ENCODE measurements at places on chromosomes 7 and 10.

GRCh38 chr10:15211464-15211979 is 43.0 kb upstream of the NMT2 start:
- no peak for DNase-seq

- DNase-seq: peak; percentile 3
These were observed 45.7 kb downstream of the ZNF138 start for GRCh38 chr7:64839910-64840309.

GRCh38 chr7:23426876-23427275 is 43.4 kb downstream of the IGF2BP3 start:
- DNase-seq: no peak

DNA sequence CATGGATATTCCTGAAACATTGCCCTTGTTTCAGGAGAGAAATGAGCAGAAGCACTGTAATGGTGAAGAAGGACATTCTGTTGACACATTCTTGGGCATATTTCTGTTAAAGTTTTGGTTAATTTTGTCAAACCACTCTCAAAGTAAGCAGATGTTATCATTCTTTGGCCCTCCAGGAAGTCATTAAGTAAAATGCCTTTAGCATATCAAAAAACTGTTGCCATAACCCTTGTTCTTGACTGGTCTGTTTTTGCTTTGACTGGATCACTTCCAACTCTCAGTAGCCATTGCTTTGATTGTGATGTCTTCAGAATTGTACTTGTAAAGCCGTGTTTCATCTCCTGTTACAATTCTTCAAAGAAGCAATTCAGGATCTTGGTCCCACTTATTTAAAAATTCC is 404.3 kb upstream of the LRRTM3 start:
- DNase-seq: no peak

DNA sequence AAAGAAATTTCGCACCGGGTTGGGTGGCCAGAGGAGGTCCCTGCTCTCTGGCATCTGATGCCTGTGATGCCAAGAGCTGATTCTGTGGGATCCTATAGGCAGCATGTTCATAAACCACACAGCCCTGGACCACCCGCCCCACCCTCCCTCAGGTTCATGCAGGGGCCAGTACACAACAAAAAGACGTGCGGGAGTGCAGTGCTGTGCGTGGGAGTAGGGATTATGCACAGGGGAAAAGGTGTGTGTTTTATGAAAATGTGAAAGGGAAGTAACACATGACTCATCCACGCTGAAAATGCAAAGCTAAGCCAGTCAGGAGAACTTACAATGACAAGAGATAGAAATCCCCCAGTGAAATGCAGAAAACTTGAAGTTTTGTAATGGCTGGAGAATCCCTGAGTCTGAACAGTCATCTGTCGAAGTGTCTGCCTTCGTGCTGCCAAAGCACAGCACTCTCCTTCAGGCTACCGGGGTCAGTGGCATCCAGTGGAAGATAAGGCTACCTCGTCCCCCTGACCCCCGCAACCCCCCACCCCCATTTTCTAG is 1.1 kb downstream of the KIAA1217 start:
- DNase-seq: no peak

DNA sequence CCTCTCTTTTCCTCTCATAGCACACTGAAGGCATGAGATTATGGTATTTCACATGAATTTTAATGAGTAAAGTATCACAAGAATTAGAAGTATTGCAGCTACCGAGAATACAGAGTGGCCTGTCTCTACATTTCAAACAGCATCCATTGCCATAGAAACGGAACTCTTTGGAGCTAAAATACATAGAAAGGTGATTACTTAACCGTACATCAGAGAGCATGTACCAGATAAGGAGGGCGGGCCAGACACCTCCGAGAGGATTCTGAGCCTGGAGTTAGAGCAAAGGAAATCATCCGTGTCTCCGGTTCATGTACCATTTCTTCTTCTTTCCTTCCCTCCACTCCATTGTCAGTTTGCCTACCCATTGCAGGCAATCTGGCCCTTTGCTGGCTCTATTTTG is 196.7 kb downstream of the KLF6 start:
- DNase-seq: no peak

DNA sequence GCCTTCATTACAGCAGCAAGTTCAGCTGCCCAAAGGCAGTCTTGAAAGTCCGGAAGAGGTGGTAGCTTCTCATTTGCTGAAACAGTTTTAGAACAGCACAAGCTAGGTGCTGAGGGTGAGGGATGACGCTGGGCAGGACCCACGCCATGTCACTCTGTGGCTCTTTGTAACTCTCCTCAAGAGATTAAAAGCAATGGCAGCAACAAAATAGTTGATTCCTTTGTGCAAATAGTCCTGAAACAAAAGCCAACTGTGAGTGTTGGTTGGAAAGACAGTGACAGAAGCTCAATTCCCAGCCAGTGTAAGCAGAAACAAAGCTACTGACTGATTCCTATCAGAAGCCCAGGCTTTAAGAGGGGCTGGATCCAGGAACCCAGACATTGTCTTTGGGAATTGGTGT is 47.6 kb upstream of the AQP1 start:
- no peak for DNase-seq

DNA sequence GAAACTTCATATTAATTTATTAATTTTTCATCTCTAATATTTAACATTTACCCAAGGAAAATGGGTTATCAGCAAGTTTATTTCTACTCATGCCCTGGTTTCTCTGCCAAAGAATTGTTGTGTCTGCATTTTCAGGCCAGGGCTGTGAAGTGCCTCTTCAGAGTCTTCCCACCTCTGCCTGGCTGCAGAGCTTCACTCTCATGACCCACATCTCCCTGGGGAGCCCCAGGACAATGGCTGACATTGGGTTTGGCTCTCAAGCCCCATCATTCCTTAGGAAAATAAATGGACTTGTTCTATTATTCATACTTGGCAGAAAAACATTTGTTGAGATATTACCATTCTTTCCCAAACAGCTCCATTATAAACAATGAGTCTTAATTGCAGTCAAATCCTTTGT is 30.3 kb downstream of the CACNA2D1 start:
- no peak for DNase-seq

DNA sequence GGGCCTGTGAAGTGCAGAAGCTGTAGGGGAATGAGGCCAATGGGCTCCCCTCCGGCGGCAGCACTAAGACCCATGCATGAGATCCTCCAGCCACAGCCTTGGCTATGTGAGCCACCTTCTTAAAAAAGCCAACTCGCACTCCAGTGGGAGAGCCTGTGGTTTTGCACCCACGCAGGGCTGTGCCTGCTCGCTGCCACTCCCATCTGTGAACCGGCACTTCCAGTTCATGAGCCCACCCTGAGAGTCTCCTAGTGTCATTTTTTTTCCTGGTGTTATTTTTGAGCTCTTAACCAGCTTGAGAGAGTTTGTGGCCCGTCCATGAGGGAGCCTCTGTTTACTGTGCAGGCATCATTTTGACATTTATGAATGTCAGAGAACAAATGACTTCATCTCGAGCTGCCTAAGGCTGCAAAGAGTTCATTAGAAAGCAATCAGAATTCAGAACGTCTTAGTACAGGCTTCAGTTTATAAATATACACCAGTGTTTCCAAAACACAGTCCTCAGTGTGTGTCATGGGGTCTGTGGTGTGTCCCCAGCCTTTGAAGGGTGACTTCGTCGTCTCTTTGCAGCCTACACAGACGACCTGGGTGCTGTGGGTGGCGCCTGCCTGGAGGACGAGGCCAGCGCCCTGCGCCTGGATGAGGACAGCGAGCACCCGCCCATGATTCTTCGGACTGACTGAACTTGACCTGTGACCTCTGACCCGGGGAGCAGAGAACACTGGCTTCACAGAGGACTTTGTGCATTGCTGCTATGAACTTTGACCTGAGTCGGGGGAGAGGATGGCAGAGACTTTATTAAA is 40.4 kb downstream of the WIPI2 start:
- no peak for DNase-seq

DNA sequence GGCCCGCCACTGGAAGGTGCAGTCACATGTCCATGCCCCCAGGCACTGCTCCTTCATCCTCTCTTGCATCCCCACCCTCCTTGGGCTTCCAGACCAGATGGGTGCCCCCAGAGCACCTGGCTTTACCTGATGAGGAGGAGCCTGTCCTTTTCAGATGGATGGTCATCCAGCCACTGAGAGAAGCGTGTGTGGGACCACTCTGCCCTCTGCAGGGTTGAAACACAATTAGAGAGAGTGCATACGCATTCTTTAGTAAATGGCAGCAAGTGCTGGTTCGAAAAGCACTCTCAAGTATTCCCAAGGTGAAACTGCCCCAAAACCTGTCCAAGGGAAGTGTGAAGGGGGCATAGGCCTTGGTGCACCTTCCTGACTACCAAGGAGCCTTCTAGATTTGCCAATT is 41.6 kb downstream of the HBP1 start:
- no peak for DNase-seq

- DNase-seq: no peak
These were observed 2.2 kb downstream of the TRIM56 start for GRCh38 chr7:101087334-101088068.

DNA sequence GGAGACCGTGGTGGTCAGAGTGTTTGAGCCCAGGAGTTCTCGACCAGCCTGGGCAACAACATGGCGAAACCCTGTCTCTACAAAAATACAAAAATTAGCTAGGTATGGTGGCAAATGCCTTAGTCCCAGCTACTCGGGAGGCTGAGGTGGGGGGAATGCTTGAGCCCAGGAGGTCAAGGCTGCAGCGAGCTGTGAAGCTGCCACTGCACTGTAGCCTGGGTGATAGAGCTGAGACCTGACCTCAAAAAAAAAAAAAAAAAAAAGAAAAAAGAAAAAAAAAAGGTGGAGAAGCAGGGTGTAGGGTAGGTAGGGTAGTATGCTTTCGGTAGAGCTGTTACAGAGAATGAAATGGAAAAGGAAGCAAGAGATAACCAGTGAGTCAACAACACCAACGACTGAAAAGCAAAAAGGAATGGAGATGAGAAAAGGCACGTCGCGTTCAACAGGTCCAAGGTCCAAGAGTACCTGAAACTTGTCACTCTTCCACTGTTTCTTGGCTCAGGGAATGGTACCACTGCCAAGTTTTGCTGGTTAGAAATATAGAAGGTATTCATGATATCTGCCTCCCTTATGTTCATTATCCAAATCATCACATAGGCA is 4.3 kb upstream of the RSBN1L start:
- no peak for DNase-seq

DNA sequence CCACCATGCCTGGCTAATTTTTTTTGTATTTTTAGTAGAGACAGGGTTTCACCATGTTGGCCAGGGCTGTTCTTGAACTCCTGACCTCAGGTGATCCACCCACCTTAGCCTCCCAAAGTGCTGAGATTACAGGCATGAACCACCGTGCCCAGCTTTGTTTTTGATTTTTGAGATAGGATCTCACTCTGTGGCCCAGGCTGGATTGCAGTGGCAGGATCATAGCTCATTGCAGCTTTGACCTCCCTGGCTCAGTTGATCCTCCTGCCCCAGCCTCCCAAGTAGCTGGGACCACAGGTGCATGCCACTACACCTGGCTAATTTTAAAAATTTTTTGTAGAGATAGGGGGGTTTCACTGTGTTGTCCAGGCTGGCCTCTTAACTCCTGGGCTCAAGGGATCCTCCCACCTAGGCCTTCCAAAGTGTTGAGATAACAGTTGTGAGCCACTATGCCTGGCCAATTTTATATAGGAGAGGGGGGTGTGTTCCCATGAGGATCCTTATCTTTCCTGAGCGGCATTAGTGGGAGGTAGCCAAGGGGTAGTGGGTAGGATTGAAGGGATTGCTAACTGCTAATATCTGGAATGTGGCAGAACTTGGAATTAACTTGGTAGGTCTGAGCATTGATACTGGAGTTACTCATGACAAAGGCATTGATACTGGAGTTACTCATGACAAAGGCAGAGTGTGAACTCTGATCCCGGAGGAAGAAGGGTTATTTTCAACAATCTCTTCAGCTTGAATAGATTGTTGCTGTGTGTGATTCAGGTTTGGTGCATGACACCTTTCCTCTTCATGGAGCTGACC is 1.0 kb upstream of the NOLC1 start:
- no peak for DNase-seq

DNA sequence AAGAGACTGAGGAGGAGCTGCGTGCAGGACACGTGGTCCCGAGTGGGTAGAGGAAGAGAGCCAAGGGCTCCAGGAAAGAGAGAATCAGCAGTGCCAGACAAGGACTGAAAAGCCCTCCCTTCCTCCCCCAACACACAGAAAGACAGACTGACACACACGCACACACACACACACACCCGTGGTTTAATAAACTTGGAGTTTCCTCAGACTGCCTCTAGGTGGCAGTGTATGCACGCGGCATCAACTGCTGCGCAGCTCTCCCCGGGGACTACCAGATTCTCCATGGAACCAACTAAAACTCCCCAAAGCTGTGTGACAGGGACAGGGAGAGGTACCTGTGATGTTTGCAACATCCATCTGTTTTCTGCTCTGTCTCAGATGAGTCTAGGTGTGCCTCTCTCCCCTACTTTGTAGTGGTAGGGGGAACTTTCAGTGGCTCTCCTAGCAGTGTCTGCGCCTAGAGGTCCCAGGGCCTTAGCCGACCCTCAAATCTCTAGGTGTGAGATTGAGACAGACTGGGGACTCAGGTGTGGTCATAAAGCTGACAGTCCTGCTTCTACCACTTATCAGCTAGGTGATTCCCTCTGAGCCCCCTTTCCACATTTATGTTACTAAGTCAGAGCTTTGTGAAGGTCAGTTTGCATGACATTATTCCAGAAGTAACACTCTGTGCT is 9.3 kb upstream of the TSPAN14 start:
- DNase-seq: peak; percentile 25

DNA sequence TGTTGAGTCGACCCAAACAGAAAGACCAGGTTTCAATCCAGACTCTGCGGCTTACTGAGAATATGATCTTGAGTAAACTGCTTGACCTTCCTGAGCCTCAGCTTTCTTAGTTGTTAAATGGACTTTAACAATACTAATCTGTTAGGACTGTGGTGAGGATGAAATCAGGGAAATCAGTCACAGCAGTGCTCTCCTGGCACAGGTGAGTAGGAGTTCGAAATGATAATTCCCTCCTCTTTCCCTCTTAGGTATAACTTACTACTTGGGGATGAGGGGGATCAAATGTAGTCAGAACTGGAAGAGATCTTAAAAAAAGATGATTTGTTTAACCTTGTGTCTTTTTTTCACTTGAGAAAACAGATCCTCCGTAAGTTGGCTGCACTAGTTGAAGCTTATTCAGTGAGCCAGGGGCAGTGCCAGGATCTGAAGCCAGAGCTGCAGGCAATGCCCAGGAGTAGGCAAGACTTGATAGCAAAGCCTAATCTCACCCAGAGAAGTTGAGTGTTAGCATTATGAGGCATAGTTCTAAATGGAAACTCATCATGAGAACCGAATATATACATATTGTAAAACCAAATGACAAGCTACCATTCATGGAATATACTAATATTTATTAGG is 1.8 kb upstream of the MAGI2 start:
- DNase-seq: no peak

DNA sequence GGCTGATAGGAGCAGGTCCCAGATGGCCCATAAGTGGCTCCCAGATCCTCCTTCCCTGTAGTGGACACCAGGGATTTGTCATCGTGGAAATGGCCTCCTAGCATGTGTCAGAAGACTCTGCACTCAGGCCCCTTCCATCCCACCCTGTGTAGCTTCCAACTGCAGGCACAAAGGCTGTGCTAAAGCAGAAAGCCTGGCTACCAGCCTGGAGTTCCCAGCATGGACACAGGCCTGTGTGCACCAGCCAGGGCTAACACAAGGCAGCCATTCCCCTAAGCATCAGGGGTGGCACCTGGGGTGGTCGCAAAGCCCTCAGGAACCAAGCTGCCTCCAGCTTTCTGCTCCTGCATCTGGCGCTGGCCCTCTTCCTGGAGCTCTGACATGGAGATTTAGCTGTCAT is 4.5 kb upstream of the CAMK2B start:
- no peak for DNase-seq

All from stimulated activated CD8-positive, alpha-beta memory T cell treated with anti-CD3 and anti-CD28 coated beads, Interleukin-7, amount 100 ng/mL, for 4 hours (primary cell).